ENCODE measurements at places on chromosomes 1 and 21. TPM values are rescaled to one million over a fixed set of nuclear protein-coding genes. Genes with fewer than 3 reads are reported as not detected.

- DNase-seq: no peak
Observed at GRCh38 chr1:231534703-231535159, 6.3 kb downstream of the TSNAX start.

DNA sequence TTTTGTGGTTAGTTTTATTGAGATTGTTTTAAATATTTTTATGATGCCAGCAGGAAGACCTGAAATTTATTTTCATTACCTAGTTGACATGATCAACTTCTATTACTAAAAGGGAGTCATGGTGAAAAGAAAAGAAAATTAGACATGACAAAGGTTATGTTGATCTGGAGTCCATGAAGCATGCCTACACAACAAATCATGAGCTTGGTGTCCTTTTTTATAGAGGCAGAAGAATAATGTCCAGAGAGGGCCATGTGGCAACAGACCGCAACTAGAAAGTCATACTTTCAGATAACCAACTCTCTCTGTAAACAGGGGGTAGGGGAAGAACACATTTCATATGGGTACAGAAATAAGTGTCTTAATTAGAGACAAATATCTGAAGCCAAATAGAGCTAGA is 175.5 kb upstream of the HOOK1 start:
- no peak for DNase-seq

Gene HHAT
- 1.3 TPM for total RNA-seq

Gene TCP10L
- total RNA-seq: 0.71 TPM

- DNase-seq: no peak
Observed at GRCh38 chr1:219687779-219688178, 74.9 kb upstream of the ZC3H11B start.

Gene HMCN1
- total RNA-seq: 0.07 TPM

Gene ERG
- not detected for total RNA-seq

Gene AIRE
- total RNA-seq: 0.27 TPM

DNA sequence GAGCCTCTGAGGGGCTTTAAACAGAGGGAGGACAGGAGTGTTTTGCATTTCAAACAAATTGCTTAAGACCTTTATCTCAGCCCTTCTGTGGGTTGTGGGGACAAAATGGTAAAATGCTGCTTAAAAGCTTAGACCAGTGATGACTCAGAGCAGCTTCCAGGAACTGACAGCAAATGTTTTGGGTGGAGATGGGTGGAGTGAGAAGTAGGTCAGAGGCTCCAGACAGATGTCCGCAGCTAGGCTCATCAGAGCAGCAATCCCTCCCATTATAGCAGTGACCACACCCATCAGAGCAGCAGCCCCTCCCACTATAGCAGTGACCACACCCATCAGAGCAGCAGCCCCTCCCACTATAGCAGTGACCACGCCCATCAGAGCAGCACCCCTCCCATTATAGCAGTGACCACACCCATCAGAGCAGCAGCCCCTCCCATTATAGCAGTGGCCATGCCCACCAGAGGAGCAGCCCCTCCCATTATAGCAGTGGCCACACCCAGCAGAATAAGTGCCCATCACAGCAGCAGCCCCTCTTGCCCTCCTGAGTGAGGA is 532.2 kb downstream of the MATN1 start:
- DNase-seq: peak; percentile 36

GRCh38 chr21:16590186-16590585 is 860.4 kb downstream of the USP25 start:
- no peak for DNase-seq

DNA sequence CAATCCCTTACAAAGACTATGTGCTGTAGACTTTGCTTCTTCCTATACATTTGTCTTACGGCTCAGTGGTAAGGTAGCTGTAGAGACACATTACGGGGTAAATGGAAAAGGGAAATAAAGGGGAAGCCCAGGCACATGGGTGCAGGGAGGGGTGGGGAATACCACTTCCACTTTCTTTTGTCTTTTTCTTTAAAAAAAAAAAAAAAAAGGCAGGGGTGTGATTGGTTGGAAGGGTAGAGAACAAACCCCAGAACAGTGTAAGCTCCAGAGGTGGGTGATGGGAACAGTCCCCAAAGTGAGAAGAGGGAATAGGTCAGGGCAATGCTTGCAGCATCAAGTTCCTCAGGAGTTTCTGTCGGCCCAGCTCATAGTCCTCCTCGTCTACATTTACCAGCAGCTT is 3.9 kb downstream of the NIT1 start:
- no peak for DNase-seq

DNA sequence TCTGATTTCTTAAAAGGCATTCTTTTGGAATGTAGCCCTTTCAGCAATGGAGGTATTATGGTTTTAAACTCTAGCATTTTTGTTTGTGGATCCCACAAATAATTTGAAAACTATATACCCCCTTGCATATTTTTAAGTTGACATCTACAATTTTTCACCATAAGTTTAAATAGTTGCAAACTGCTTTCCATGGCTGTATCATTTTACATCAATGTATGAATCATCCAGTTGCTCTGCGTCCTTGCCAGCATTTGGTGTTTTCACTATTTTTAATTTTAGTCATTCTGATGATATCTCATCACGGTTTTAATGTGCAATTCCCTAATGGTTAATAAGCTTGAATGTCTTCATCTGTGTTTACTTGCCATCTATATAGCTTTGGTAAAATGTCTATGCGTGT is 20.7 kb downstream of the DIPK1A start:
- no peak for DNase-seq

- no peak for DNase-seq
Observed at GRCh38 chr1:7262611-7263010, 477.4 kb downstream of the CAMTA1 start.

DNA sequence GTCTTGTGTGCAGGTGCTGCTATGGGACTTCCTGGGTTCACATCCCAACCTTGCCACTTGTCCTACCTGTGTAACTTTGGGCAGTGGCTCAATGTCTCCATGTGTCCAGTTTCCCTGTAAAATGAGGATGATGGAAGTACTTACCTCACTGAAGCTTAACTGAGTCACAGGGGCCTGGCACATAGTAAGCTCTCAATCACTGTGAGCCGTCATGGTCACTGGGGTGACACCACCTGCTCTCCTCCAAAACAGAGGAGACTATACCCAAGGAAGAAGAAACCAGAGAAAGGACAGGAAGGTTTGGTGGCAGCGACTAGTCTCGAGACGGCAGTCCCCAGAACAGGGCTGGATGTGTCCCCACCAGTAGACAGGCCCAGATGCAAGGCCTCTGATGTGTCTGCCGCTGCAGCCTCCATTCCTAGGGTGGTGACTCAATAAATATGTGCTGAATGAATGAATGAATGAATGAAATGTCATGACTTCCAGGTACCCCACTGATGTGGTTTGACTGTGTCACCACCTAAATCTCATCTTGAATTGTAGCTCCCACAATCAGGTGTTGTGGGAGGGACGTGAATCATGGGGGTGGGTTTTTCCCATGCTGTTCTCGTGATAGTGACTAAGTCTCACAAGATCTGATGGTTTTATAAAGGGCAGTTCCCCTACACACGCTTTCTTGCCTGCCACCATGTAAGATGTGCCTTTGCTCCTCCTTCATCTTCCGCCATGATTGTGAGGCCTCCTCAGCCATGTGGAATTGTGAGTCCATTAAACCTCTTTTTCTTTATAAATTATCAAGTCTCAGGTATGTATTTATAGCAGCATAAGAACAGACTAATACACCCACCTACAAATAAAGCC is 13.0 kb upstream of the LRP8 start:
- DNase-seq: no peak

- DNase-seq: peak; percentile 67
Observed at GRCh38 chr1:66351913-66352312, 182.0 kb upstream of the SGIP1 start.

Gene IFI16
- 300 TPM for total RNA-seq

GRCh38 chr1:61585714-61586113 is 139.2 kb downstream of the TM2D1 start:
- DNase-seq: no peak

- no peak for DNase-seq
Observed at GRCh38 chr1:208241512-208241911, 2.7 kb downstream of the PLXNA2 start.

Gene ZNF124
- total RNA-seq: 23.6 TPM

DNA sequence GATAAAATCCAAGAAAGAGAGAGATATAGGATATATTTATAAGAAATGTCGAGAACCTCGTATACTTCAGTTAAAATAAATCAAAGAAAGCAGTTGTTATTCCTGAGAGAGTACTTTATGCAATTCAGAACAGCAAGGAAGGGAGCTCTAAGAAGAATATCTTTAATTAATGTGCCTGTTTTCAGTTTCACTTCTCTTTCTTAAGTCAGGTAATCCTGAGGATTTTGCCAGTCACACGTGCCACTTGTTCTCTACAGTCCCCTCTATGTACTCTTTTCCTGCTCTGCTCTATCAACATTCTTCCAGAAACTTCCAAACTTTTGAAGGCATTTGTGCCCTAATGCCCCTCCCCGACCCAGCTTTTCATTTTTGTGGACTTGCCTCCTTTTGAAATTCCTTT is 211.9 kb downstream of the AKT3 start:
- DNase-seq: no peak

Gene ZNF593OS
- not detected for total RNA-seq

Gene FCN3
- not detected for total RNA-seq

Gene CLDN14
- total RNA-seq: not detected

- peak; percentile 49 for DNase-seq
Observed at GRCh38 chr1:150613061-150613920, 16.1 kb downstream of the ENSA start.

DNA sequence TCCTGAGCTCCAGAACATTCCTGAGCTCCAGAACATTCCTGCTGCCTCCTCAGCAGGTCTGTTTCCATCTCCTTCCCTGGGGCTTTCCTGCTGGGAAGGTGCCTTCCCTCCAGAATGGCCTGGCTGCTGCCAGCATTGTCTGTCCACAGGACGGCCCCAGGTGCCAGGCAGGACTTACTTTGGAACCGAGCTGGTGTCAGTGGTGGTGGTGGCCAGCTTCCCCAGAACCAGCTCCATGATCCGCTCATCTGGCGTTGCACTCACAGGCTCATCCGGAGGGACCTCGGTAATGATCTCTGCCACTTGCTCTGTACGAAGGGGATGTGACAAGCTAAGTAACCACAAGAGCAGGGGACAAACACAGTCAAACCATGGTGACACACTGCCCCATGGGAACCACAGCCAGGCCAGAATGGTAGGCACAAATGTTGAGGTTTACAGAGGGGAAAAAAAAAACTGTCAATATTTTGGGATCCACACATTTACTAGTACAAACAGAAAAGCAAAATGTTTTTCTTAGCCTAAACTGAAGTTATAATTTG is 41.3 kb downstream of the PRDM15 start:
- DNase-seq: no peak

Gene E2F2
- 112 TPM for total RNA-seq

DNA sequence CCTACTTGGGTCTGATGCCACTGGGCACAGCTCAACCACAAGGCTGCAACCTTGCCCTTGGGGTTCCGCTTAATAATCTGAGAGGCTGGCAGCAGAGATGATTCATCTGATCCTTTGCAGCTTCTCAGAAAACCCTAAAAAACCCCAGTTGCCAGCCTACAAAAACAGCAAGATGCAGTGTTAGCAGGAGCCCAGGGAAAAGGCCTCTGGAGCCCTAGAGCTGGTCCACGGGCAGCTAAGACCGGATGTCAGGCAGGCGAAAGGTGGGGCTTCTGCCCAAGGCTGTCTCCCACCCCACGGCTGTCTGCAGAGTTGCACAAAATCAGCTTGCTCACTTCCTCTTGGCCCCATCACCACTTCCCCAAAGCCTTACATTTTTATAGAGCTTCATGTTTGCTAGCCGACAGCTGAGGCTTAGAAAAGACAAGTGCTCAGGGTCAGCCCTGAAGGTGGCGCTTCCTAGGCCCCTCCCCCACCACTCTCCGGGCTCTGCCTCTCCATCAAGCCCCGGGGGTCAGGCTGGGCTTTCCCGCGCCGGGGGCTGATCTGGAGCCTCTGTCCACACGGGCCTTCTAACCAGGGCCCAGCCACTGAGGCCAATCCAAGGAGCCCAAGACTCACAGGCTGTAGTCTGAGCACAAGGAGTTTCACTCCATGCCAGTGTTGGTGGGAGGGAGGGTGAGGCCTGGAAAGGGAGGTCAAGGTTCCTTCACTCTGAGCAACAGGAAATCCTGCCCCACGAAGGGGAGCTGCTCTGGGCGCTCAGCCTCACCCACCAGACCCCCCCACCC is 4.2 kb upstream of the ADORA3 start:
- DNase-seq: peak; percentile 77

Gene PSRC1
- total RNA-seq: 32.7 TPM

GRCh38 chr1:10424034-10424433 is 6.2 kb upstream of the CENPS start:
- no peak for DNase-seq

DNA sequence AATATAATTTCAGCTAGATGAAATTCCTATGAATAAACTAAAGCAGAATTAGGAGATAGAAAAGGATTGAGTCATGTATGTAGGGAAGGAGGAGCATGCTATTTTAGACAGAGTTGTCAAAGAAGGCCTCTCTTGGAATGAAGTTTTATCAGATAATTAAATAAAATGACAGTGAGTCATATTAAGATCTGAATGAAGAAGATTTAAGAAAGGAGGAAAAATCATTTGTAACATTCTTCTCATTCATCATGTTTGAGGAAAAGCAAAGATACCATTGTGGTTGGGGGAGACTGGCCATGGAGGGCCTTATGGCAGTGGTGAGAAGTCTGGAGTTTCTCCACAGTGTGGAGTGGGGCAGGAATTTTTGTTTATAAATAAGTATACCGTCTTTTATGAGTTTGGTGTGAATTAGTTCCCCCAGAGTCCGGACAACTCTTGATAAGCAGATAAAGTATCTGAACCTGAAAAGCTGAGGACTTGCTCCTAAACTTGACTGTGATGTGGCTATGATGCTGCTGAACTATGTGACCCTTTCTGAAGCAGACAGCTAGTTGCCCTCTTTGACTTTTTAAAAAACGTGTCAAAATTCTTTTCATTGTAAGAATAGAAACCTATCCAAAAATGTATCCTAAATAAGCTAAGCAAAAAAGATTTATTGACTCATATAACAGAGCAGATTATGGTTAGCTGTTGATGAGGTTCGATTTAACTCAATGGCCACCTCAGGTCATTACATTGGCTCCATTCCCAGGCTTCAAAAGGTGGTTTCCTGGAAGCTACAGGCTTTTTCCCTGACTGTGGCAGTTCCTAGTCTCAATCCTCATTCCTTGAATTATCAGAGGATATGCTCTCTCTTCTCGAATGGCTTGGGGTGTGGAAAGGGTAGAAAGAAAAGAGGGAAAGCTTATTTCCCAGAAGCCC is 90.8 kb downstream of the LHX9 start:
- no peak for DNase-seq

- DNase-seq: no peak
Observed at GRCh38 chr1:182766881-182767645, 22.5 kb upstream of the NPL start.

DNA sequence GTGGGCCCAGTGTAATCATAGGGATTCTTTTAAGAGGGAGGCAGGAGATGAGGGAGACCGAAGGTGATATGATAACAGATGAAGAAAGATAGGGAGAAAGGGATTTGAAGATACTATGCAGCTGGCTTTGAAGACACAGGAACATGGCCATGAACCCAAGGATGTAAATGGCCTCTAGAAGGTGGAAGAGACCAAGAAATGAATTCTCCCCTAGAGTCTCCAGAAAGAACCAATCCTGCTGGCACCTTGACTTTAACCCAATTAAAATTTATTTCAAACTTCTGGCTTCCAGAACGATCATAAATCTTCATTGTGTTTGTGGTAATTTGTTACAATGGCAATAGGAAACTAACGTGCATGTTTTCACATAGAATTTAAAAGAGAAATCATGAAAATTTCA is 95.0 kb upstream of the GORAB start:
- DNase-seq: no peak

Gene CRYAA
- not detected for total RNA-seq

- no peak for DNase-seq
Observed at GRCh38 chr1:214506972-214507431, 44.4 kb downstream of the PTPN14 start.

- DNase-seq: no peak
Observed at GRCh38 chr1:194167956-194168640, 981.7 kb upstream of the B3GALT2 start.

GRCh38 chr1:117719004-117719403 is 113.2 kb downstream of the TENT5C start:
- no peak for DNase-seq
